Glutamatergic neuron (in vitro differentiated cells): ENCODE measurements at places on chromosomes 12 and 14.

DNA sequence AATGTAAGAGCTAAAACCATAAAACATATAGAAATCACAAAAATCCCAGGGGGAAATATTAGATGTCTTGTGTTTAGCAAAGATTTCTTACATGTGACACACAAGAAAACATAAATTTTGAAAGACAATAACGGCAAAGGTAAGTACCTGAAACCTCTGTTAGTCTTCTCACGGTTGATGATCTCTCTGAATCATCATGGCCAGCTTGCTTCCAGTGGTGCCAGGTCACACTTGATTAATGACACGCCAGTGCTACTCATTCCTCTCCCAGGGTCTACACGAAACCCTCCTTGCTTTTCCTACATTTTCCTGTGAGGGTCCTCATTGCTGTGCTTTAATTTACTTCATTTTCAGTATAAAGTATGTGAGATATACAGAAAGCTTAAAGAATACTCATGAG, 114.4 kb upstream of the PARP11 start:
- DNase-seq = no peak

- no peak for DNase-seq
Measured at GRCh38 chr14:96393071-96393691, 1.3 kb downstream of the AK7 start.

- no peak for DNase-seq
Measured at GRCh38 chr12:72792889-72793288, 520.7 kb downstream of the TRHDE start.

DNA sequence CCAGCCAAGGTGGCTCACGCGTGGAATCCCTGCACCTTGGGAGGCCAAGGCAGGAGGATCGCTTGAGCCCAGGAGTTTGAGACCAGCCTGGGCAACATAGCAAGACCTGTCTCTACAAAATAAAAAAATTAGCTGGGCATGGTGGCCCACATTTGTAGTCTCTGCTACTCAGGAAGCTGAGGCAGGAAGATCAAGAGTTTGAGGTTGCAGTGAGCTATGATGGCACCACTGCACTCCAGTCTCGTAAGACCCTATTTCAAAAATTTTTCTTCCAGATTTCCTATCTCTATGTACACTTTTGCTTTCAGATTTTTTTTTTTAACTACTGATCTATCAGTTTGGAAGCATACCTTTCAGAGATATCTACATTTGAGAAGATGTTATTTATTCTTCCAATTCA, 15.3 kb downstream of the SNX6 start:
- DNase-seq = no peak
